ENCODE measurements at places on chromosomes 1 and 21.

GRCh38 chr1:235841938-235842545, 24.7 kb downstream of the LYST start:
- DNase-seq, result no peak

DNA sequence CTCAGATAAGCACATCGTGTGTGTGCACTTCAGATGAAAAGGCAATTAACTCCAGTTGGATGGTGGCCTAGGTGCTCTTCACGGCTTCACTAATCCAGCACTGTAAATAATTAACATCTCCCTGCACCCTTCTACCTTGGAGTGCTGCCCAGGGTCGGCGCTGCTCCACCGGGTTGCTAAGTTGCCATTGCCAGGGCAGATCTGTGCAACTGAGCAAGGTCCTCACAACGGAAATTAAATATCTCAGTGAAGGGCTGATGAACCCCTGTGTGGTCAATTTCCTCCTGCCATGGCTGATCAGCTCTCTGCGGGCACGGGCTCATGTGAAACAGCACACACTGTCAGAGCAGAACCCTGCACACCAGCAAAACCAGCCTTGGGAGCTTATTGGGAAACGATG, 63.2 kb downstream of the SYDE2 start:
- no peak for DNase-seq

DNA sequence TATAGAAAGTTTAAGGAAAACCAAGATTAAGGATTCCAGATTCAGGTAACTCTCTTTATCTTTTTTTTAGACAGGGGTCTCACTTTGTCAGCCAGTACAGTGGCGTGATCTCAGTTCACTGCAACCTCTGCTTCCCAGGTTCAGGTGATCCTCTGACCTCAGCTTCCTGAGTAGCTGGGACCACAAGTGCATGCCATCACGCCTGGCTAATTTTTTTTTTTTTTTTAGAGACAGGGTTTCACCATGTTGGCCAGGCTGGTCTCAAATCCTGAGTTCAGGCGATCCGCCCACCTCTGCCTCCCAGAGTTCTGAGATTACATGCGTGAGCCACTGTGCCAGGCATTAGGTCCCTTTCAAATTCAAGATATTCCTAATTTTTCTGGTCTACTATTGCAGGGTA, 15.9 kb downstream of the LZIC start:
- DNase-seq, result no peak

DNA sequence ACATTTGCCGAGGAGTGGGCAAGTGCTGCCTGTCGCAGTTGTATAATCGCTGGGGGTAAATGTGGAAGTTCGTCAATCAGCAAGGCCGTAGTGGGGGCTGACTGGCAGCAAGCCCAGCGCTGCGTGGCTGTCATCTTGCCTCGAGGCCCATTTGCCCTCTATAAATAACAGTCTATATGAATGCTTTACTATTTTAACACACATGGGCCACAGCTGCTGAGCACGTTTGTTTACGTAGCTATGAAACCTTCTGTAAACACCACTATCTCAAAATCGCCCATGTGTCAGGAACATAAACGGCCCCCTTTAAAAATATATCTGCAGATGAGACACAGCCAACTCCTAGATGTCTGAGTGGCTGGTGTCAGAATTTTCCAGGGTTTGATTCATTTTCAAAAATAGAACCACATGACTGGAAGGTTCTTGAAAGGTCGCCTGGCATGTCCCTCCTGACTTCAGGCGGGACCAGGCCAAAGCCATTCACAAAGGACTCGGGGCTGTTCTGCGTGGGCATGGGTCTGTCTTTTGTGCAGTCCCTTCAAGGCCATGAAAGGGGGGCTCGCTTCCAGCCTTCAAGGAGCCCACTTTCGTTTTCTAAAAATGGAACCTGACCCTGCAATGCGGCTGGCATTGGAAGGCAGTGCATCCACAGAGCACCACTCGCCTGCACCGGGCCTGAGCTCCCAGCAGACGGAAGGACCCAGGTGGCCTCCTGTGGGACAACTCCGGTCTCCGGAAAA, 205.5 kb downstream of the KCNJ6 start:
- no peak for DNase-seq

GRCh38 chr1:39115271-39116110, 89.0 kb upstream of the MACF1 start:
- no peak for DNase-seq

- no peak for DNase-seq
Measured at GRCh38 chr21:39924577-39925308, 57.5 kb downstream of the PCP4 start.

- peak; percentile 10 for DNase-seq
Measured at GRCh38 chr21:33543505-33544129, 779 bp downstream of the SON start.

- DNase-seq, result no peak
Measured at GRCh38 chr1:200302921-200303290, 106.9 kb downstream of the ZNF281 start.

DNA sequence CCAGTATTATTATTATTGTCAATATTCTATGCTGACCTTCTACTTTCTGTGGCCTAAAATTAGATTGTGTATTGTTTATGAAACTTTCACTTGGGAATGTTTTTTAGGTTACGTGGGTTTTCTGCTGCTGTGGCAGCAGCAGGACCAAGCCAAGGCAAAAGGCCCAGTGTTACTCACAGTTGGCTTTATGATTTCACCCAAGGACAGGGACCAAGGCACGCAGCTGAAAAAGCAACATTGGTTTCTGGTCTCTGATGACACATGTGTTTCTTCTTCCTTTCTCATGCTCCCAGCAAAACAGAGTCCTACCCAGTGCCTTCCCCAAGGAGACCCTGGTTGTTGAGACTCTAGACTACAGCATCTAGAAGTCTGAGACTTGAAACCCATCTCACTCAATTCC, 413.7 kb downstream of the SETD4 start:
- no peak for DNase-seq

- DNase-seq, result peak; percentile 82
Measured at GRCh38 chr1:53413175-53414001, 45.8 kb upstream of the DMRTB1 start.
